NCI-H460 (cell line): ENCODE measurements at places on chromosomes 4 and X. TPM values are rescaled to one million over a fixed set of nuclear protein-coding genes. Genes with fewer than 3 reads are reported as not detected.

- DNase-seq: no peak
Observed at GRCh38 chr4:78591404-78591803, 39.8 kb downstream of the ANXA3 start.

DNA sequence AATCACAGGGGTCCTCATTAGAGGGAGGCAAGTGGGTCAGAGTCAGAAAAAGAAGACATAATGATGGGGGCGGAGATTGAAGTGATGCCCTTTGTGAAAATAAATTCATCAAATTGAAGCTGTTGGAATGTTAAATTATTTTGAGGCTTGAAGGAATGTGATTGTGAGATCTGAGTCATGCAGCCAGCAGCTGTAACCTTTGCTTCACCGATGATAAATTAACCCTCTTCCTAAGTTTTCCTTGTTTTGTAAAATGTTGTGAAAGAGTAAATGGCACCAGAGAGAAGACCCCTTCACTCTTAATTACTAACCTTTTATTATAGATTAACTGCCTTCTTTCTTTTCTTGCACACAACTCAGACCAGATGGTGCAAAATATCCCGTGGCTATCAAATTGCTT lies 47.7 kb upstream of the FAM9A start:
- no peak for DNase-seq

- no peak for DNase-seq
Observed at GRCh38 chrX:110414679-110415439, 56.2 kb downstream of the RTL9 start.

DNA sequence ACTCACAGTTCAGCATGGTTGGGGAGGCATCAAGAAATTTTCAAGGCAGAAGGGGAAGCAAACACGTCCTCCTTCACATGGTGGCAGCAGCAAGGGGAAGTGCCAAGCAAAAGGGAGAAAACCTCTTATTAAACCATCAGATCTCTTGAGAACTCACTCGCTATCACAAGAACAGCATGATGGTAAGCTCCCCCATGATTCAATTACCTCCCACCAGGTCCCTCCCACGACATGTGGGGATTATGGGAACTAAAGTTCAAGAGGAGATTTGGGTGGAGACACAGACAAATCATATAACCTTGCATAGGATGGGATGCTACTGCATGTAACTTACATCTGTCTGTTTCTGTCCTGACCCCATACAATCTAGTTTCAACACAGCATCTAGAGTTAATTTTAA lies 511.8 kb upstream of the ARX start:
- DNase-seq: no peak

DNA sequence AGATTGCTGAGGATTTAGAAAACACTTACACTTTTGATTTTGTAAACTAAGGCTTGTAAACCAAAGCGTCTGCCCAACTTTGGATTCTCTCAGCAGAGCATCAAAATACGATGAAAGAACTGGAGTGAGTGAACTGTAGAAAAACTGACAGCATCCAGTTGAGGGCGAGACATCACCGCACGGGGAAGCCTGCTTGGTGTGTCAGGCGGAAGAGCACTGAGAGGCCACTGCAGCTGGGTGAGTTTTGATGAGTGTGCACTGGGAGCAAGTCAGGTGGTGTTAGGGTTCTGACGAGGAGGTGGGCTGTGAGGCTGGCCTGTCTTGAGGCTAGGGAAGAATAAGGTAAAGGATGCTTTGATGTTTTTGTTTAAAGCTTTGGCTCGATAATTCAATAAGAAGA lies 46.8 kb upstream of the CLDN24 start:
- DNase-seq: no peak

DNA sequence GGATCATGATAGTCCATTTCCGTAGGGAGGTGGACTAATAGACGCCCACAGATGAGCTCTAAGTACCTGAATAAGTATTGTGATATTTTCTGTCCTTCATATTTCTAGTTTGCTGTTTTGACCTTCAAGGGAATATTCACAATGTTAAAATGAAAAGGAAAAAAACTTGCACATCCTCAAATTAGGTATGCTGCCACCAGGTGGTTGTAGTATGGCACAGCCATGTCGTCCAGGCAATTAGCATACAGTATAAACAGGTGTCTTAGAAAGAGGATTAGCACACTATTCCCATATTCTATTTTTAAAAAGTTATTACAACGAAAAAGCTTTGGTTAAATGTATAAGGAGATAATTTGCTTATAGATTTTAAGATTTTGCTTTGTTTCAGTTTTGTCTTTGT lies 802.0 kb downstream of the RPA4 start:
- peak; percentile 31 for DNase-seq

- DNase-seq: no peak
Observed at GRCh38 chr4:6520978-6521377, 48.6 kb upstream of the PPP2R2C start.

DNA sequence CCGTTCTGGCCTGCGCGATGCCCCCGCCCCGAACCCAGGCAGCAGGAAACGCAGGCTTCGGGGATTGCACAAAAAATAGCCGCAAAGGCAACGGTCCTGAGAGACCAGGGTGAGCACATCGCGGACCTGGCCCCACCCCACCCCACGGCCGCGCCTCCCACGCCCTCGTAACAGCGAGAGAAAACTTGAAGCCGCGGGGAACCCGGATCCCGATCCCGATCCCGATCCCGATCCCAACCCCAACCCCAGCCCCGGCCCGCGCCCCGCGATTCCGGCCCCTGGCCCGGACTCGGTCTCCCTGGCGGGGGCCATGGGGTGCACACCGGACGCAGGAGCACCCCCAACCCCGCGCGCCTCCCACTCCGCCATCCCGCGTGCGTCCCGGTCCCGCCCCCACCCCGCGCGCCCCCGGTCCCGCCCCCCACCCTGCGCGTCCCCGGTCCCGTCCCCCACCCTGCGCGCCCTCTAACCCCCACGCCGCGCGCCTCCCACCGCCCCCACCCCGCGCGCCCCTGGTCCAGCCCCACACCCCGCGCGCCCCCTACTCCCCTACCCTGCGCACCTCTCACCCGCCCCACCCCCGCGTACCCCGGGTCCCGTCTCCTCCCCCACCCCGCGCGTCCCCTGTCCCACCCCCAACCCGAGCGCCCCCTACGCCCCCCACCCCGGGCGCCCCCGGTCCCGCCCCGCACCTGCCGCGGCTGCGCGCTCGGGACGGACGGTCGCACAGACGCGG lies 29.0 kb downstream of the NOP14 start:
- DNase-seq: no peak

GRCh38 chr4:21517126-21517859 lies 431.3 kb downstream of the KCNIP4 start:
- DNase-seq: no peak

- DNase-seq: no peak
Observed at GRCh38 chrX:153845195-153845594, 14.9 kb upstream of the PDZD4 start.

DNA sequence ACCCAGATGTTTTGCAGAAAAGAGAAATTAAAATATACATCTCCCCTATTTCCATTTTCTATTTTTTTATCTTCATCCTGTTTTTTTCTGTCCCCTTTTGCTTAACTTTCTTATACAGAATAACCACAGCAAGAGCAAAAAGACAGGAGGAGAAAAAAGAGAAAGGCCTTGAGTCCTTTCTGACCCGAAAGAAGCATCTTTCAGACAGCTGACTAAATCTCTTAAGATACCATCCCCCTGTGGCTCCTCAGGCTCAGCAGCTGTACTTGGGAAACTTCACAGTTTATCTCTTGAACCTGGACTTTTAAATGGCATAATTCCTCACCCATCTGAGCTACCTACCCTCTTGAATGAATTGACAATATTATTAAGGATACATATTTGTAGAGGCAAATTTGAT lies 100.2 kb downstream of the FIP1L1 start:
- DNase-seq: no peak

- DNase-seq: no peak
Observed at GRCh38 chr4:149055624-149056023, 613.4 kb upstream of the NR3C2 start.

DNA sequence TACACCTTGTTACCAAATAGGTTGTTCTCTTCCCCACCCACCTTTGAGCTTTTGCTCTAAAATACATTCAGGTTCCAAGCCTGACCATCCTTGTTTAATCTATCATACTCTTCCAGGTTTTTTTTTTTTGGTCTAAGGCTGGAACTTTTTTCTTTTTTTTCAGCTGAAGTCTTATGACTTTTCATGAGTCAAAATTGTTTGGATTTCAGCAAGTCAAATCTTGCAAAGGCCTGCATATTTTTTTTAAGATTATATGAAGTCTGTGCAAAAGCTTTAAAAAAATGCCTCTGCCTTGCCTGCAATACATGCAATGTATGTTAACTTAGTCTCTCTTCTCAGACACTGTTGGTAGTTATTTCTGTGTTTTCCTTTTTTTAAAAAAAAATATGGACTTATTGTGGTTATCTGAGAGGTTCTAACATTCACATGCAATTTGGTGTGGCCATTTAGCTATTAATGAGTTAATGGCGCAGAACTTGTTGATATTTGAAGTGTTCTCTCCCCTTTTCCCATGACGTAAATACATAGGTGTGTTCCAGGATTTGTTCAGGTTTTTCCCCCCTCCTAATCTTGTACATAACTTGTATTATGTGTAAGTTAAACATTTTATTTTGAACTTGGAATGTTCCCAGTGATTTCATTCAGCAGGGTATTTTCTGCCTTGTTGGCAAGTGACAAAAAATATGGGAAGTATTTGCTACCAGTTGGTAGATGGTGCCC lies 58.7 kb downstream of the CCKAR start:
- no peak for DNase-seq

GRCh38 chrX:34300871-34301270 lies 168.8 kb upstream of the FAM47A start:
- peak; percentile 28 for DNase-seq

DNA sequence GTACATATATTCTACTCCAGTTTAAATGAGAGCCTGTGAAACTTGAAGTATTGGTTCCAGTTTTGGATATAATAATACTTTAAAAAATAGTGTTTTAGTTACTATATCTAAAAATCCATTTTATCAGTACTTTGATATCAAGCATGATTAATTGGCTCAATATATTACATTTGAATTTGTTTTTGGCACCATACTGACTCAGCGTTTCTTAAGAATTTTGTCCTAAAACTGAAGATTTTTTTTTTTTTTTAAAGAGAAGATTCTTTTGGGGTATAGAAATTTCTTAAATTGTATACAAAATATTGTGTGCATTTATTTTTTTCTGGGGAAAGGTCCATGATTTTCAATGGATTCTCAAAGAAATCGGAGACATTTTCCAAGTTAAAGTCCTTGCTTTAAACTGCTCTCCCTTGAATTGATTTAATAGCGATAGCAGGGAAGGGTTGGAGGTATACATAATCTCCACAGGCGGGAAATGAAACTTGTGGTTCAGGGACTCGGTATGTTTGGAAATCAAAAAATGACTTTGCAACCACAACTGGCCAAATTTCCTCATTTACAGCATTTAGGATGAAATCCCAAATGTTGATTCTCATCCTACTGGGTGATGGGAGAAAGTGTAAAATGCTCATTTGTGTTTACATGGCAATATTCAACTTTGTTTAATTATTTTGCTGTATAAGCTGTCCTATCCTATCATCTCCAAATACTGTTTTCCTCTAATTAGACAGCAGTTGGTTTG lies 62.3 kb downstream of the TMA16 start:
- no peak for DNase-seq

DNA sequence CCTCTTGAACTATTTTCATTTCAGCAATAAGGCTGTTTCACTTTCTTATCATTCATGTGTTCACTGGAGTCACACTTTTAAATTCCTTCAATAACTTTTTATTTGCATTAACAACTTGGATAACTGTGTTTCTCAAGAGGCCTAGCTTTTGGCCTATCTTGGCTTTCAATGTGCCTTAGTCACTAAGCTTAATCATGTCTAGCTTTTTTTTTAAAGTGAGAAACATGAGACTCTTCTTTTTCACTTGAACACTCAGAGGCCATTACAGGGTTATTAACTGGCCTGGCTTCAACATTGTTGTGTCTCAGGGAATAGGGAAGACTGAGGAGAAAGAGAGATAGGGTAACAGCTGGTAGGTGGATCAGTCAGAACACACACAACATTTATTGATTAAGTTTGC lies 64.0 kb upstream of the VCX2 start:
- DNase-seq: no peak

DNA sequence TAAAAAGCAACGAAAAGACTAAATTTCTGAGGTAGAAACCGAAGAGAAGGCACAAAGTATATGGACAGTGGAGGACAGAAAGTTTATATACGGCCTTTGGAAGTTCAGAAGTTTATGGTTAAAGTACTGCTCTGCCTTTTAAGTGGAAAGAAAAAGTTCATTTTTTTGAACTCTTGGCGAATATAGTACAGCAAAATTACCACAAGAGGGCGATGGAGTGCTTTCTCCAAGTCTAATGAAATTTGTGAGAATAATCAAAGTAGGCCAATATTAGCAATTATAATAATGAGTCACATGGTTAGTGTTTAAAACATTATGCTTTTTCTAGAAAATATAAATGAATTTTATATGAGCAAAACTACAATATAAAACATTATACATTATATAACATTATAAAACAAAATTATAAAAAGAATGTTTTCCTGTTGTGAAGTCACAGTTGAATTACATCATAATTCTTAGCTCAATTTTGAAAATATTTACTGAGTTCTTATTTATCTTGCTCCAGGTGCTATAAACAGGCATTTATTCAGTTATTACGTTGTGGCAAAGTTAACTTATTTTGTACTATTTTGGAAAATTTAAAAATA lies 136.2 kb upstream of the BMPR1B start:
- DNase-seq: peak; percentile 31

- no peak for DNase-seq
Observed at GRCh38 chr4:65083076-65083475, 587.2 kb downstream of the EPHA5 start.

DNA sequence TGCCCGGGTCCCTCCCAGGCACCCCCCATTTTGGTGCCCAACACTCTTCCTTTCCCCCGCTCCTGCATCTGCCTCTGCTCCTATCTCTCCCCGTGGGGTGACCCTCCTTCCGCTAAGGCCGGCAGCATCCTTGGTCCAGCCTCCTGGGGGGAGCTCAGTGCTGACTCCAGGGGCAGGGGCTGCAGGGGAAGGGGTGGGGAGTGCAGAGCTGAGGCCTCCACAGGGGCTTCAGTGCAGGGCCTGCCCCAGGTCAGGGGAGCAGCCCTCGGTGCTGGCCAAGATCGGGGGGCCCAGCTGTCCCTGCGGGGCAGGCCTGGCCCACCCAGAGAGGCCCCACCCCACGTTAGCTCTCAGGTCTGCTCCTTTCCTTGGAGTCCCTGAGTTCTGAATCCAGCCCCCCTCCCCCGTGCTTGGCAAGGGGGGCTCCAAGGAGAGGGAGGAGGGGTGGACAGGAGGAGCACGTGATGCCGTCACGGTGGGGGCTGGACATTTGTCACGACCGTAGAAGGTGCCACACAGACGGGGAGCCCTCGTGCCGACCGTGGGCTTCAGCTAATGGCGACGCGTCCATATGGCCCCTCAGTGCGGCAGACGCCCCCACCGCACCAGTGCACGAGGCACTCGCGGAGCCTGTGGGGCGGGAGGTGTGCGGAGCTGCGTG lies 63.5 kb upstream of the ADRA2C start:
- DNase-seq: no peak

Gene CDS1
- 0.32 TPM in 2 replicates for total RNA-seq

Gene PDHA2
- not detected in 2 replicates for total RNA-seq

Gene AMTN
- not detected in 2 replicates for total RNA-seq

Gene NLRP2B
- not detected in 2 replicates for total RNA-seq

Gene NEUROG2
- not detected in 2 replicates for total RNA-seq

Gene MORC4
- 28.3 and 32.7 TPM in 2 replicates for total RNA-seq

Gene COL4A5
- total RNA-seq: 193 and 211 TPM in 2 replicates

Gene HSPA4L
- 21.5 and 27.0 TPM in 2 replicates for total RNA-seq

Gene GPAT3
- 69.2 and 80.5 TPM in 2 replicates for total RNA-seq
